ENCODE measurements at places on chromosomes 2 and 18.
A peak's percentile ranks its signal among the peaks of the same experiment; 100 is the strongest.

GRCh38 chr2:120622159-120622869 is 113.4 kb upstream of the GLI2 start:
- DNase-seq = no peak

DNA sequence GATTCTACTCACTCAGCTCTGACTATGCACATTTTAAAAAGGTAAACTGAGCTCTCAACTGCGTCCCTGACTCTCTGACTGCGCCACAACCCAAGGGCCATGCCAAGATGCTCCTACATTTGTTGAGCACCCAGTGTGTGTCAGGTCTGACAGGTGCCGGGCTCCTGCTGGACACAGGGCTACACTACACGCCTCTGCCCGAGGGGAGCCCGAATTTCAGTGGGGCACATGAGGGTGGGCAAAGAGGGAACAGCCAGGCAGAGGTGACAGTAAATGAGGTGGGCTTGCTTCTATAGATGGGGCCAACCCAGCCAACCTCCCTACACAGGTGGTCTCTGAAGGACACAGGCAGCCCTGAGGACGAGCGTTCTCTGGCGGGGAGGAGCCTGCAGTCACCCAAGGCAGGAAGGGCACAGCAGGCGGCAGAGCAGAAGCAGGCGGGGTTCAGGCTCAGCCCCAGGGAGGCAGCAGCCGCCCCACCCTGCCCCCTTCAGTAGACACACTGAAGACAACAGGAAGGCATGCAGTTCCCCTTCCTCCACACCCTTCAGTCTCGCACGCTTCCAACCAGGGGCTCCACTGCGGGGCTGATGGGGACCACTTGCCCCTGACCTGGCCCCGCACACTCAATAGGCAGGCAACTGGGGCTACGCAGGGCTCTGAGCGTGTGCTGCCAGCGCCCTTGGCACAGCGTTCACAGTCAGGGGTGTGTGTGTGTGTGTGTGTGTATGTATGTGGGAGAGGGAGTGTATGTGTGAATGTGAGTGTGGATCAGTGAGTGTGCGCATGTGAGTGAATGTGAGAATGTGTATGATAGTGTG is 98.4 kb downstream of the UXS1 start:
- DNase-seq = no peak

- DNase-seq = no peak
Measured at GRCh38 chr2:222295368-222296062, 3.3 kb downstream of the PAX3 start.

DNA sequence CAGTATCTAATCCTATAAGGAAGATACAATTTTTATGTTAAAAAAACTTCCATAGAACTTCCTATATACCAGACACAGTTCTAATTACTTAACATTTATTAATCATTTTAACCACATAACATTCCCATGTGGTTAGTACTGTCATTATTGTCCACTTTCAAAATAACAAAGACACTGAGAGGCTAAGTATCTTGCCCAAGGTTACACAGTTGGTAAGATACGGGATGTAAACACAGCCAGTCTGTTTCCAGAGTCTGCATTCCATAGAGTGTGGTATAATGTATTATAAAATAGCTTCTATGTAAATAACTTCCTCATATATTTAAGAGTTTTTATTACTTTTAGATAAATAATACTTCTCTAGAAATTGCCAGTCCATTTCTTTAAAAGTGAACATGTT is 383.3 kb upstream of the ETAA1 start:
- DNase-seq = no peak

DNA sequence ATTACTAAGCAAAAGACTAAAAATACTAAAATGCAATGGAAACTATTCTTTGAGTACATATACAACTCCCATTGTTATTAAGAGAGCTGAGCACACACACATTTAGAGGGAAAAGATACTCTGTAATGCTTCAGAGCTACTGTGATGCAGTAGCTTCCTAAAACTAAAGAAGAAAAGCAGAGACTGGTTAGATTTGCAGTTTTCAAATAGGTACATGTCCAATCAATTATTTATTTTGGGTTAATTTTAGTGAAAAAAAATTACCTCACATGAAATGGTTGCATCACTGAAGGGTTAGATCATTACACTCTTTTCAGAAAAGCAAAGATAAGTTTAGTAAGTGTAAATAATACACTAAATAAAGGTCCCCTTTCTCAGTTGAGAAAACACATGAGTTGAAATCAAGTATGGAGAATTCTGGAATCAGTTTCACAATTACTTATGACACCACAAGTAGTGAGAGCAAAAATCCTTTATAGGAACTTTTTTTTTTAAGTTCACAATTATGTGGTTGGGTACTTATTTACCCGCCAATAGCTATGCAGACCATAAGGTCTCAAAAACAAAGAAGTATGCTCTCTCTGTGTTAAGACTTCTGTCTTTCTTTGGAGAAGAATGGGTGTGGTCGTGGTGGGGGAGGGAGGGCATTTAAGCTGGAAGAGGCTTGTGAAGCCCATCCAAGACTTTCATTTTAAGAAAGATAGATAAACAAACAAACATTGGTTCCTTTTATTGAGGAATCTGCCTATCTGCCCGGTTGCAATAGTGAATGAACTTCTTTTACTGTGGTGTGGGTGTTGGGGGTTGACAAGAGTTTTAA is 25.3 kb upstream of the SERTAD2 start:
- DNase-seq = no peak

GRCh38 chr2:216546241-216546640 is 47.6 kb downstream of the RPL37A start:
- no peak for DNase-seq

GRCh38 chr2:1278861-1279260 is 134.4 kb upstream of the TPO start:
- DNase-seq = no peak

DNA sequence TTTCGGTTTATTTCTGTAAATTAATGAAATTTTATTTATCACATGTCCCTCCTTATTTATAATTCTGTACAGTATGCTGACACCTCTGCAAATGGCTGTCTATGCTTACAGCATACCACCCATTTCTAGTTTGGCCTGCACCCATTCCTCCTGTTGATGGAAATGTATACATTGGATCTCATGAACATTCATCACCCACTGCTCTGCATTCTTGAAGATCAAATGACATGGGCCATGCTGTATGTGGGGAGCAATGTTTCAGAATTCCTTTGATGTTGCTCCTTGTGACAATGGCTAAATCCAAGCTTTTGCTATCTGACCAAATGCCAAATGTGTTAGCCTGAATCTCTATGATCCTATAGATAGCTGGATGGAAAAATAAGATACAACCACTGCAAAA is 55.3 kb upstream of the ITGB6 start:
- DNase-seq = no peak

- no peak for DNase-seq
Measured at GRCh38 chr18:10207682-10208345, 246.6 kb upstream of the APCDD1 start.

- no peak for DNase-seq
Measured at GRCh38 chr2:205453202-205453601, 229.1 kb upstream of the NRP2 start.

DNA sequence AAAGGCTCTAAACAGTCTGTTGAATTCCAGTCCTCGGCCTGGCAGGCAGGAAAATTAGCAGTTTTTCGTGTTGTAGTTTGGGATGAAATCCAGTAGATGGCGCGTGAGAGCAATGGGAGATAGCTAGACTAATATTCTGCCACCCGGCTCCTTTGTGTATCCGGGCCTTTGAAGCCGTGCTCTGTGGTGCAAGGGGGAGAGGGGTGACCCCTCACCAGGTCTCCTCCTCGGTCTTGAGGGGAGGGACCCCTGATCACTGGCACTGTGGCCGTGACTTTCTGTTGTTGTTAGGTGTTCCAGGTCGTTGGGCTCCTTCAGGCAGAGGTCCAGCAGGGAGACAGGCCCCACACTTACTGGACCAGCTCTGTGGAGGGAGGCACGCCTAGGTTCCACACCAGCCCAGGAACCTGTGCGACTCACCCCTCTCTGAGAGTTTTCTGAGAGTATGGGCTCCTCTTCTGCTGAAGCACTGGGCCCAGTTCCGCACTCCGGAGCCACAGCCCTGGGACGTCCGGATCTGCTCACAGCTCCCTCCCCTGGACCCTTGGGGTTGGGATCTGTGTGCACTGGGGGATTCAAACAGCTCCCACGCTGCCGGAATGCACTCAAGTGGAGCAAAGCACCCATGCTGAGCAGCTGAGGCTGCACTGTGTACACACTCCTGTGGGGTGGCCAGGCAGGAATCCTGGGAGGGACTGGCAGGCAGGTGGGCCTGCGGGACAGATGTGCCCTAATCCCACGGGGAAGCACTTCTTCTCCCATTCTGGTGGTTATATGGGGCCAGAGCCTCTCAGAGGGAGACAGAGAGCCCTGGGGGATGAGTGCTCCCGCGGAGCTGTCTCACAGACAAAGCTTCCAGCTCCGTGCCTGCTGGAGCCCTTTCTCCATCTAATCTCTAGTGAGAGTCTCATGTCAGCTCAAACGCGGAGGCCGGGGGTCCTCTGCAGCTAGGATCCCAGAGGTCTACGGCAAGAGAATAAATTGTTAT is 8.8 kb downstream of the GKN2 start:
- peak; percentile 79 for DNase-seq

DNA sequence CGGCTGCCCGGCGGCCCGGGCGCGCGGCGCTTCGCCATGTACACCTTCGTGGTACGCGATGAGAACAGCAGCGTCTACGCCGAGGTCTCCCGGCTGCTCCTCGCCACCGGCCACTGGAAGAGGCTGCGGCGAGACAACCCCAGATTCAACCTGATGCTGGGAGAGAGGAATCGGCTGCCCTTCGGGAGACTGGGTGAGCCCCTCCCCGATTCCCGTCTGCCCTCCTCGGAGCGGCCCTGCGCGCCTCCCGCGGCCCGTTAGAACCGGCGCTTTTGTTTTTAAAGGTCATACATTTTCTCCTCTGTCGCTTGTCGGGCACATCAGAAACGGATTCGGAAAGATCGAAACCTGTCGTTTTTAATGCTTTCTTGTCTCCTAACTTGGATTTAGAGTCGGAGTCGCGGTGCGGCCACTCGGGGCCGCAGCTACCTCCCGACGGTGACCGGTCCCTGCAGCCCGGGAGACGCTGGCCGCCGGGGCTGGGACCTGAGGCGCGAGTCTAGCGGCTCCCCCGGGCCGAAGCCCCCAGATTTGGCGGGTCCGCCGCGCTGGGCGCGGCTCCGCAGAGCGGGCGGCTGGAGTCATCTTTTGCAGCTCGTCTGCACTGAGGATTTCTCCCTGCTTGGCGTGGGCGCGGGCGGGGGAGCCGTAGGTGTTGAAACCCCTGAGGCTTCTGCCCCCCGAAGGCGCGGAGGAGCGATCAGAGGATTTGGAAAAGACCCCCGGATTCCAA is 519 bp downstream of the TTL start:
- DNase-seq = peak; percentile 45

Data from iPS-NIHi11 (cell line).